ENCODE measurements at places on chromosomes 5 and 9.

- DNase-seq: no peak
These were observed 221.2 kb upstream of the IRX4 start for GRCh38 chr5:2103940-2104339.

DNA sequence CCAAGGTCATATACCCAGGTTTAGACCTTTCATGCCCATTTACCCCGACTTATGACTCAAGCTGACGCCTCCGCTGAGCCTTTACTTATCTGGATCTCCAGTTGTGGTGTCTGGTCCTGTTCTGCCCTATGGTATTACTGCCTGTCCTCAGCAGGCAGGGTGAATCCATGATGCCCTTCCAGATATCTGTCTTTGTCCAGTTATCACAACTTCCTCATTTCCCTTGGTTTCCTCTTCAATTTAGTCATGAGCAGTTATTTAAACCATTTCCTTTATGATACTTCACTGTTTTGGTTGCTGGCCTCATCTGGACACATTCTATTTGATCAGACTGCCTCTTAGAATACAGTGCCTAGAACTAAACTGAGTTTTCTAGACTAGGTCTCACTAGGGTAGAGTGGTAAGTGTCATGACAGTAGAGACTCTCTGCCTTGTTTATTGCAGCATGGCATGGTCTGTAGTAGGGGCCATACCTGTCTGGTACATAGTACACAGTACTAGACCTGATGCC lies 93.3 kb downstream of the MELK start:
- DNase-seq: no peak

DNA sequence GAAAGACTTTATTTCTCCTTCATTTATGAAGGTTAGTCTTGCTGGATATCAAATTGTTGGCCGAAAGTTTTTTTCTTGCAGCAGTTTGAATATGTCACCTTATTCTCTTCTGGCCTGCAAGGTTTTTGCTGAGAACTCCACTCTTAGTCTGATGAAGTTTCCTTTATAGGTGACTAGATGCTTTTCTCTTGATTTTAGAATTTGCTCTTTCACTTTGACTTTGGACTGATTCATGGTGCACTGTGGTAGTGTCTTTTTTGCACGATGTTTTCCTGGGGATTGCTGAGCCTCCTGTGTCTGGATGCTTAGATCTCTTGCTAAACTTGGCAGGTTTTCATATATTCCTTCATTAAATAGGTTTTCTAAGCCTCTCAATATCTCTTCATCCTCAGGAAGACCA lies 12.4 kb downstream of the AHRR start:
- no peak for DNase-seq

- DNase-seq: no peak
These were observed 23.7 kb upstream of the NR3C1 start for GRCh38 chr5:143427122-143427735.

- no peak for DNase-seq
These were observed 117.0 kb downstream of the GLIS3 start for GRCh38 chr9:4182831-4183230.

- DNase-seq: no peak
These were observed 93.4 kb downstream of the ANKH start for GRCh38 chr5:14777932-14778791.

DNA sequence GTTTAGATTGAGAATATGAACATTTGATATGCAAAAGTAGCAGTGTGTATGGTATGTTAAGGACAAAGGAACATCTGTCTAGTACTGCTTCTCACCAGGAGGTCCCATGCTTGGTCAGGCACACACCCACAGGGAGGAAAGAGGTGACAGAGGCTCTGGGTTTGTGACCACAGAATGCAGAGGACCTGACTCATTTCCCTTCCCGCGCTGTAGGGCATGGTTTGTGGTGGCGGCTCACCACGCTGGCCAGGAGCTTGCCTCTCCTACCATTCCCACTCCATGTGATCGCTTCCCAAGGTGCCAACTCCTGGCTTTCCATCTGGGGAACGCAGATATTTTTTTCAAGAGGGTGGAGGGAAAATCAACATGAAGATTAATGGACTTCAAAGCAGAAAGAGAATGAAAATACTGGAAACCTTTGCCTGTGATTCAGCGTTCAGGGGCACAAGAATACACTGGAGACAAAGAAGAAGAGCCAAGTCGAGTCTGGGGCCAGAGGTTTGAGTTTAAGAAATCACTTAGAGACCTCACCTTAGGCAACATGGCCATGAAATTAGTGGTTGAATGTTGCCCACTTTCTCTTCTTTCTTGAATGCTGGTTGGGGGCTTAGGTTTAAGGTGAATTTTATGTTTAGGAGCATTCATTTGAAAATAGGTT lies 477.8 kb downstream of the CCDC171 start:
- no peak for DNase-seq
